ENCODE measurements at places on chromosomes 12 and 14.
A peak's percentile ranks its signal among the peaks of the same experiment; 100 is the strongest.

- no peak for DNase-seq
Observed at GRCh38 chr14:37165794-37166193, 6.6 kb downstream of the SLC25A21 start.

DNA sequence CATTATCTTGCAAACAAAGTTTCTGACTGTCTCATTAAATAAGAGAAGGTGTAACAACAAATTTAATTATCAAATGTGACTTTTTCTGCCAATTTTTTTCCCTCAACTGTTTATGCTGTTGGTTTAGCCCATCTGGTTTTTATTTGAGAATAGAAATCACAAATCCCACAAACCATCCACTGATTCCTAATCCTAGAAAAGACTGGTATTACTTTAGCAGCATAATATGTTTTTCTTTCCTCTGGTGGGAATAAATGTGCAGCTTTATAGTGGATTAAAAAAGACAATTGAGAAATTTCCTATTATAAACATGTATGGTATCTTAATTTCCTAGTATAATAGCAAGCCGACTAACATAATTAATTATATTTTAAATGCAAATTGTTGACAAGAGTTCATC is 257.9 kb upstream of the FOXN3 start:
- no peak for DNase-seq

- no peak for DNase-seq
Observed at GRCh38 chr14:89509891-89510290, 92.9 kb upstream of the FOXN3 start.

DNA sequence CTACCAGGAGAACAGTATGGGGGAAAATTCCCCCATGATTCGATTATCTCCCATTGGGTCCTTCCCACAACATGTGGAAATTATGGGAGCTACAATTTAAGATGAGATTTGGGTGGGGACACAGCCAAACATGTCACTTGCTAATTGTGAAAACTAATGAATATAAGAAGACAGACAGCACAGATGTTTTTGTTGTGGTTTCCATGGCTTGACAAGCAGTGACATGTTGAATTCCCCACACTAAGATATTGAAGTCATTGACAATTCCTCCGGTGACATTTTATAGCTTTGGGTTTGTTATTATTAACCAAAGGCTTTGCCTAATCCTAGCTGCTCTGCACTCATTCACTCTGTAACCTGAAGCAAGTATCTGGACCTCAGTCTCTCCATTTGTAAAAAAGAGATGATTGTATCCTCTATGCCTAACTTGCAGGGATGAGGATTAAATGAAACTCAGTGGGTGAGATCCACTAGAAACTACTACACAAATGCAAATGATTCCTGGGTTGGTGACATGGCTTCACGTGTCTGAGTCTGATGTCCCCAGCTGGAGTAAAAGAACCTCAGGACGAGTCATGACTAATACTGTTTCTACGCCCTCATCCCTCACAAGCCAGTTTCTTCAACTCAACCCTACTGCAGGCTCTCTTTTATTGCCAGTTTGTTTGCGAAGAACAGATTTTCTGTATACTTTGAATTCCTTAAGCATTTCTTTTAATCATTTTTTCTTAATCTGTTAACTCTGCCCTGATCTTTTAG is 71.6 kb downstream of the ASCL1 start:
- no peak for DNase-seq

DNA sequence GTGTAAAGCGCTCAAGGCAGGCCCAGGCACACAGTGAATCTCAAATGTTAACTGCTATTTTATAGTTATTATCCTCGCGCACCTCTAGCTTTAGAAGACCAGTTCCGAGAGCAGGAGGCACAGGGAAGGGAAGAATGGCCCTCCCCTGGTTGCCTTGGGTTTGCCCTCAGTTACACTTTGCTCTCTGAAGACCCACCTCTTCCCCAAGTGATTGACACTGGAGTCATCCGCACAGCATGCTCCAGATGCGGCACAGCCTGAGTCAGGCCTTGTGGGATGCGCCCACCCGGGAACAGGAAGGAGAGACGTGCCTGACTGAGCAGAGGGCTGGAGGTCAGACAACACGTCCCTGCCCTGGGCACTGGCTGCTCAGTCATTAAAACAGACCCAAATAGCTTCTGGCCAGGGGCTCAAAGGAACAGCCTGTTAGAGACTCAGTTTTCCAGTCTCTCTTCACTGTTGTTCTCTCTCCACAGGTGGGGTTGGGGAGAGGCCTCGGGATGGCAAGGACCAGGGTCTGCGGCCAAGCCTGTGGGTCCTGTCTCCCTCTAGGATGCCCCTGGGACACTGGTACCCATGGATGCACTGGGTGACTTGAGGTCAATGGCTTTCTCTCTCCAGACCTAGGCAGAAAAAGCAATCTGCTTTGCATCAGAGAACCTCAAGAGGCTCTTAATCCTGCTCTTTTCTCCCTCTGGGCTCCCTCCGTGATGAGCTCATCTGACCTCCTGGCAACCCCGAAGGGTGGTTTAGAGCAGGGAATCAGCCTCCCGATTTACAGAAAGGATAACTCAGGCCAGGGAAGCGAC is 13.6 kb upstream of the MLXIP start:
- DNase-seq, result peak; percentile 63

- no peak for DNase-seq
Observed at GRCh38 chr12:67323007-67323406, 53.8 kb downstream of the CAND1 start.

- DNase-seq, result peak; percentile 0
Observed at GRCh38 chr14:85463512-85463911, 66.4 kb upstream of the FLRT2 start.

All from NCI-H1092 (cell line).